ENCODE measurements at places on chromosomes 6 and 20.

DNA sequence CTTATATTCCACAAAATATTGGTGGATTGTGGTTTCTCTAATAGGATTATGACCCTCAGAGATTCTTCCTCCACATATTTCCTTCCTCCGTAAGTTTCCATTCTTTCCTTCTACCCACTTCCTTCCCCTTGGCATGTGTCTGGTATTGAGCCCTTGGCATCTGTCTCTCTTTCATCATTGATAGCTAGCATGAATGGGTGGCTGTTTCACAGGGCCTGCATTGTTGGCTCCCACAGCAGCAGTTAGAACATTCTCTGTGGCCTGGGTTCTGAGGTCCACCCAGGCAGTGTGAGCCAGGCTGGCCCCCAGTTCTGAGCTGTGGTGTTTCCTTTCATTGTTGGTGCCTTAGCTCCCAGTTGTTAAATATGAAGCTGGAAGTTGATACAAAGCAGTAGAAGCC, 125.3 kb downstream of the ANKS1A start:
- DNase-seq: no peak

GRCh38 chr6:24100024-24100769, 25.8 kb upstream of the NRSN1 start:
- no peak for DNase-seq

DNA sequence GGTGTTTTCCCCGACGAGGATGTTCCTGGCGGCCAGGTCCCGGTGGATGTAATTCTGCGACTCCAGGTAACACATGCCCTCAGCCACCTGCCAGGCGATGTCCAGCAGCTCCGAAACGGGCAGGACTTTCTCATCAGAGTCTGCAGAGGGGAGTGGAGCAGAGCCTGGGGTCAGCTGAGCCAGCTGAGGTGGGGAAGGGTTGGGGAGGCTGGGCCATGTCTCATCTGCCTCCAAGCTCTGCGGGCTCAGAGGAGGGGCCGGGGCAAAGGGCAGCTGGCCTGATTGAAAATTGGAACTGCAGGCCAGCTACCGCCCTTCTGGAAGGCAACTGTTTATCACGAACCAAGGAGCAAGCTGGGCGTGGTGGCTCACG, 6.4 kb downstream of the PTK6 start:
- no peak for DNase-seq

- no peak for DNase-seq
These were observed 125.0 kb upstream of the MLIP start for GRCh38 chr6:53986165-53986720.

DNA sequence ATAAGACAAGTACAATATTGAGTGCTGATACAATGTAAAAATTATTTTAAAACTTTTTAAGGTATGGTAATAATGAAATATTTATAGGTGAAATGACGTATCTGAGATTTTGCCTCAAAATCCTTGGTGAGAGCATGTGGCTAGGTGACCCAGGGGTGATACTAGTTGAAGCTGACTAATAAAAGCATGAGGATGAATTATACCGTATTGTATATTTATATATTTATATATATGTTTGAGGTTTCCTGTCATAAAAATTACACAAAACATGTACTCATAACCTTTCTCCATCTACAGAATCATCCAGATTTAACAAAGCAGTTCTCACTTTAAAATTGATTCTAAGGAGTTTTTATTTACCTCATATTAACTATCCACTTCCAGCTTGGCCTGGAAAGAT, 358.1 kb downstream of the CDKAL1 start:
- no peak for DNase-seq

- DNase-seq: no peak
These were observed 5.1 kb upstream of the EPB41L1 start for GRCh38 chr20:36149469-36149868.

DNA sequence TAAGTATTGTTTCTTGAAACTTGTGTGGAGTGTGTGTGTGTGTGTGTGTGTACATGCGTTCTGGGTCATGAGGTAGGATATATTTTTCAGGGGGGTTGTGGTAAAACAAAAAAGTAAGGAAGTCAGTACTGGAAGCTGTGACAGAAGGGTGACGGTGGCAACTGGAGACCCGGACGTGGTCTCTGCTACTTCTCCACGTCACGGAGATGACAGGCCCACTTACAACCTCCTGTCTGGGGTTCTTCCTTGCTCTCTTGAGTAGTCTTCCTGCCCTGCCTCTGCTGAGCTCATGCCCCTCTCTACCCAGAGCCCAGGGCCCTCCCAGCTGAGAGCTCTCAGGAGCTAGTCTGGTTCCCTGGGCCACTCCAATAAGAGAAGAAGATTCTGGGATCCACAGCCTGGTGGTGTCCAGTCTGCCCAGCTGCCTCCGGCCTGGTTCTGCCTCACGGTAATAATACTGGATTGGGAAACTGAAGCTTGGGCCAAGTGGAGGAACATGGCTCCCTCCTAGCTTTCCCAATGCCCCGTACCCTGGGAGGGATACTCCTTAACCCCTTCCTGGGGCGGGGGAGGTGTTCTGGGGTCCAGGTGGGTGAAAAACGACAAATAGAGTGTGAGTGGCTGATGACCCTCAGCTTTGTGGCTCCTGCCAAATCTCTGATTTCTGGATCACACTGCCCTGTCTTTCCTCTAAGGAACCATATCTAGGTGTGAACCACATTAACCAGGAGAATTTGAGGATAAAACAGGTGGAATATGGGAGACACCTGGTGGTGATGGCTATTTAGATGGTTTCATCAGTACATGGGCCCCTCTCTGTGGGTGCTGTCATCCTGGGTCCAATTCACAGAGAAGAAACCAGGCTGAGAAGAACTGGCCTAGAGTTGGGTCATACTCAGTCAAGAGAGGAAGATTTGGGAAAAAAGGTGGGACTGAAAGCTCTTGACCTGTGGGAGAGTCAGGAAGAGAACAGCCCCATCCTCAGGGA, 27.2 kb downstream of the VEGFA start:
- DNase-seq: no peak

GRCh38 chr6:92756912-92757311, 662.4 kb downstream of the EPHA7 start:
- DNase-seq: no peak

DNA sequence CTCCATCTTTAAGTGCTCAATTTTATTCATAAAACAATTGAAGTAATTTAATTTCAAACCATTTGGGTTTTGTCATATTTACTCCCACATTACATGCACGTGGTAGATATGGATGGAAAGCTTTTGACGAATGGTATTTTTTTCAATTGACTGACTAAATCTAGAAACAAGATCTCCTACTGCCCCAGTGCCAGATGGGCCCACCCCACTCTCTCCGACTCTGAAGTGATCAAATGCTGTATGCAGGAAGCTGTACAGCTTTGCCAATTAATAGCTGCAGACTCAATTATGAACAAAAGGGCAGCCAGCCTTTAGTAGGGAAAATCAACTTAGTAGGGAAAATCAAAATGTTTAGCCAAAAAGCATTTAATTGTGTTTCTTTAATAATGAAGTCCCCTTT, 46.2 kb downstream of the PACRG start:
- DNase-seq: no peak

GRCh38 chr6:37173493-37174195, 3.7 kb downstream of the PIM1 start:
- no peak for DNase-seq

DNA sequence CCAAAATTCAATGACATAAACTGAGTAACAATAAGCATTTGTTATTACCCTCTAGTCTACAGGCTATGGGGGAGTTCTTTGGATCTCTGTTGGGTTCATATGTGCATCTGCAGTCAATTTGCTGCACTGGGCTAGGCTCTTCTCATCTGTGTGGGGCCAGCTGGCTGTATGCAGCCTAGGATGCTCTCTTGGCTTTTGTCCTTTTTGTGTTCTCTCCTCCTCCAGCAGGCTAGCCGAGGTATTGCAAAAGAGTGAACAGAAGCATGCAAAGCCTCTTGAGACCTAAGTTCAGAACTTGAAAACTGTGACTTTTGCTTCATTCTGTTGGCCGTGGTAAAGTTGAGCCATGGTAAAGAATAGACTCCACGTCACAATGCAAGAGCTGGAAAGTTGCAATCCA, 62.8 kb upstream of the FOXO3 start:
- no peak for DNase-seq

DNA sequence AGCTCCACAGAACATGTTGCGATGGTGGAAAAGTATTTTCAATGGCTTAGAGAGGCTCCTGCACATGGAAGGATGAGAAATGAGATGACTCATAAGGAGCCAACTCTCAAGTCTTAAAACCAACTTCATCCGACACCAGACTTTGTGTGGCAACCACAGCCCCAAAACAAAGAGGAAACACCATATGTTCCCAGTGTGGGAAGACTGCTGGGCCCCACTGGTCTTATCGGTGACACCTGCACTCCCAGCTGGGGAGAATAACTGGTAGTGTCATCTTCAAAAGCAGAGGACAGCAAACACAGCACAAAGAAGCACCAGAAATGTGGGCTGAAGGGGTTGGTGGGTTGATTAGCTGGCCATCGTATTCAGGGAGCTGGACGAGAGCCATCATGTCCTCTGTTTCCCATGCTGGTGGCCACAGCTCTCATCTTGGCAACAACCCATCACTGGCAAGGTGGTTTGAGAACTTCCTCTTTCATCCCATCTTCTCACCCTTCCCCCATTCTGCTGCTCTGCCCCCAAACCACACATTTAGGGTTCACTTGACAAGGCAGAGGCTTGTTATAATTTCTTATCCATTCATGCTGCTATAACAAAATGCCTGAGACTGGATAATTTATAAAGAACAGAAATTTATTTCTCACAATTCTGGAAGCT, 46.0 kb upstream of the TASP1 start:
- no peak for DNase-seq

GRCh38 chr6:26251354-26252076, 113.5 kb upstream of the BTN3A2 start:
- peak; percentile 20 for DNase-seq

DNA sequence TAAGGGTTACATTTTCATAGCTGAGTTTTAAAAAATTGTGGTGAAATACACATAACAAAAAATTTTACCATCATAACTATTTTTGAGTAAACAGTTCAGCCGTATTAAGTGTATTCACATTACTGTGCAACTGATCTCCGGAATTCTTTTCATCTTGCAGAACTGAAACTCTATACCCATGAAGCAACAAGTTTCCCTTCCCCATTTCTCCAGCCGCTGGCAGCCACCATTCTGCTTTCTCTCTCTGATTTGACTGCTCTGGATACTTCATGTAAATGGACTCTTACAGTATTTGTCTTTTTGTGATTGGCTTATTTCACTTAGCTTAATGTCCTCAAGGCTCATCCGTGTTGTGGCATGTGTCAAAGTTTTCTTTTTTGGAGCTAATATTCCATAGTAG, 341.6 kb downstream of the QKI start:
- no peak for DNase-seq

DNA sequence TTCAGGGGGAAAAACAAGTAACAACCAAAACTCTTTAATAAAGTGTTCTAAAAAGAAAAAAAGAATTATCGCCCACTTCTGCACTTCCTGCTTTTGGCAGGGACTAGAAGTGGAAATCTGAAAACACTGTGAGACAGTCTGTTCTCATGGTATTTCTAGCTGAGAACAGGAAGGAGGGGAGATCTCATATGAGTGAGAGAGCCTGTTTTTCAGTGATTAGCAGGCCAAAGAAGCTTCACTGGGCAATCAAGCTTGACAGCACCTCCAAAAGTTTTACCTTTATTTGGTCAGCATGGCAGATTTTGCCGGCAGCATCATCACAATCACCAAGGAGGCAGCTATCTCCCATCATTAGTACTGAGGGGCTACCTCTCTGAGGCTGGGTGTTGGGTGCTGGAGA, 79.5 kb upstream of the ATXN1 start:
- DNase-seq: no peak

GRCh38 chr6:14945461-14946185, 300.2 kb upstream of the JARID2 start:
- DNase-seq: no peak

DNA sequence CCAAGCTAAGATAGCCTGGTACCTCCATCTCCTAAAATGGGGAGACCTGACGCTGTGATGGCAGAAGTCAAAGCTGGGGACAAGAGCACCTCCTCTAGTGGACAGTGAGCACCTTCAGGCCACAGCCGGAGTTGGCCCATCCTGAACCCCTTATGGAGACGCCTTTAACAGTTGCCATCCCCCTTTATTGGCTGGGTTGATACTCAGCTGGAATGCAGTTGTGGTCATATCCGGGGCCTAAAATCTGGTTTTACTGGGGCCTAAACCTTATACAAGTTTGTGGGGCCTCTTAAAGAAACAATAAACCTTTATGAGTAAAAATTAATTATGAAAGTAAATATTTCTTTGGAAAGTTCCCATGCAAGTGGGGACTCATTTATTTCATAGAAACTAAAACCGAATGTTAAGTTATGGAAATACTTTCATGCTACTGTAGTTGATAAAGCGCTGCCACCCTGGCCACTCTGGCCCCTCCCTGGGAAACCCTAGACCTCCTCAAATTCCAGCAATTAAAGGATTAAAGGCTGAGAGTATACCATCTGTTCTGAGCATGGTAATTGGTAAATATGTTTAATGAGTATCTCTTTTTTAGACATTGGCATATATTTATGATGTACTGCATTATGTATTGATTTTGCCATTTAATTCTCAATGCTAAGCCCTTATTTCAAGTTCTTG, 95.1 kb upstream of the SASH1 start:
- DNase-seq: no peak

GRCh38 chr6:105459049-105459448, 56.2 kb upstream of the PREP start:
- no peak for DNase-seq

DNA sequence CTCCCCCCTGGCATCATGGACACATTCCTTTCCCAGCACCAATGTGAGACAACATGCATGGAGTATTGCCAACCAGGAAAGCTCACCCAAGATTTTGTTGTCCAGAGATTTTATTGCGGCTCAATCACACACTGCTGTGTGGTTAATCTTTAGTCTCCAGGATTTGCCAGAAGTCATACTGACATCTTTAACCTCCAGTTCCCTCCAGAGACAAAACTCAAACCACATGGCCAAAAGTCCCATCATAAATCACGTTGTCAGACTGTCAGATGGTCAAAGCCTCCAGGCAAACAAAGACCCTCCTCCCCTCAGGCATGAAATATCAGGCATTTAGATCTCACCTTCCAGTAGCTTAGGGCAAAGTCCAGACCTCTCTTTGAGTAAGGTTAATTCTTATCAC, 97.3 kb upstream of the OPRM1 start:
- DNase-seq: no peak

DNA sequence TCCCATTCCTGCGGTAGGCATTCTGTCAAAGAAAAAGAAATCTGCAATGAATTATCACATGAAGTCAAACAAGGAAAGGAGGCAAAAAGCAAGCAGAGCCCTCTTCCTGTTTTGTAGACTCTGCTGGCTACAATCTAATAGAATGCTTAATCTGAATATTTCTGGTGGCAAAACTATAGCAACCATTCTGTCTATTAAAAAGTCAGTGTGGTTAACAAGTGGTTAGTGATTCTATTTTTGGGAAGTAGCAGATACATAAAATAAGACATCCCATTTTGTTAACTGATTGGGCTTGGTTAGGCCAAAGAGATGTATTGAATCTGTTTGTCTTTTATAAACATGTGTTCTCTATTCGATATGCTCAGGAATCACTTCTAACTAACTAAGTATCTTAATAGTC, 442.3 kb downstream of the CDC5L start:
- DNase-seq: no peak

- DNase-seq: no peak
These were observed 20.2 kb upstream of the HLA-DOA start for GRCh38 chr6:33029328-33030184.

- no peak for DNase-seq
These were observed 220.2 kb upstream of the EXOC2 start for GRCh38 chr6:912871-913835.
